ENCODE measurements at places on chromosomes 7 and 10. TPM values are rescaled to one million over a fixed set of nuclear protein-coding genes. Genes with fewer than 3 reads are reported as not detected.

PROSER2 gene
- total RNA-seq: 7.7 TPM

GIMAP5 gene
- 0.14 TPM for total RNA-seq

CRYGN gene
- total RNA-seq: not detected

C10orf105 gene
- total RNA-seq: under 0.01 TPM

GNG11 gene
- 93.5 TPM for total RNA-seq

HMX2 gene
- total RNA-seq: not detected

PPRC1 gene
- 34.4 TPM for total RNA-seq

ZNF107 gene
- total RNA-seq: 0.66 TPM

CYP2C8 gene
- total RNA-seq: not detected

NEURL1 gene
- total RNA-seq: 1.5 TPM

SFTPA1 gene
- total RNA-seq: not detected

MYL10 gene
- not detected for total RNA-seq

GHRHR gene
- not detected for total RNA-seq

SPDYE1 gene
- total RNA-seq: not detected

BTBD16 gene
- total RNA-seq: not detected

SGPL1 gene
- total RNA-seq: 56.0 TPM

LRIT1 gene
- total RNA-seq: not detected

APBB1IP gene
- 2.7 TPM for total RNA-seq

TACC2 gene
- 6.8 TPM for total RNA-seq

ADAM8 gene
- 2.6 TPM for total RNA-seq

CFTR gene
- total RNA-seq: not detected

R3HCC1L gene
- 12.9 TPM for total RNA-seq

EBLN1 gene
- total RNA-seq: not detected

AASS gene
- 27.6 TPM for total RNA-seq

ATRNL1 gene
- total RNA-seq: not detected

ZNF212 gene
- total RNA-seq: 7.3 TPM

ANKRD22 gene
- not detected for total RNA-seq

MLXIPL gene
- not detected for total RNA-seq

TMEM213 gene
- not detected for total RNA-seq

LRRC61 gene
- 2.3 TPM for total RNA-seq

ZNF775 gene
- total RNA-seq: 4.2 TPM

CALHM1 gene
- not detected for total RNA-seq

OR9A2 gene
- total RNA-seq: not detected

PKD2L1 gene
- not detected for total RNA-seq

SKIDA1 gene
- total RNA-seq: under 0.01 TPM

INTS15 gene
- 19.5 TPM for total RNA-seq

TRIM74 gene
- total RNA-seq: not detected

CCSER2 gene
- total RNA-seq: 28.4 TPM

NANOS1 gene
- 0.66 TPM for total RNA-seq

RBP3 gene
- total RNA-seq: under 0.01 TPM

IDI1 gene
- total RNA-seq: 74.0 TPM

NEUROD6 gene
- not detected for total RNA-seq

GOLGA7B gene
- not detected for total RNA-seq

LFNG gene
- 0.88 TPM for total RNA-seq

SCIN gene
- 3.6 TPM for total RNA-seq

WDR86 gene
- total RNA-seq: 3.1 TPM

AQP1 gene
- 3.9 TPM for total RNA-seq

LANCL2 gene
- total RNA-seq: 30.4 TPM

TMEM139 gene
- total RNA-seq: not detected

ASB4 gene
- not detected for total RNA-seq

UTF1 gene
- total RNA-seq: not detected

HOXA9 gene
- 14.2 TPM for total RNA-seq

SLC29A4 gene
- 1.0 TPM for total RNA-seq

ARMC10 gene
- total RNA-seq: 24.7 TPM

SPDYE6 gene
- not detected for total RNA-seq
